ENCODE measurements at places on chromosomes 12 and 14. TPM values are rescaled to one million over a fixed set of nuclear protein-coding genes. Genes with fewer than 3 reads are reported as not detected.
A peak's percentile ranks its signal among the peaks of the same experiment; 100 is the strongest.

Gene RNASE11
- not detected for total RNA-seq

Gene PPFIBP1
- total RNA-seq, result 114 TPM

Gene OAS3
- total RNA-seq, result 3.3 TPM

Gene ISCU
- total RNA-seq, result 124 TPM

DNA sequence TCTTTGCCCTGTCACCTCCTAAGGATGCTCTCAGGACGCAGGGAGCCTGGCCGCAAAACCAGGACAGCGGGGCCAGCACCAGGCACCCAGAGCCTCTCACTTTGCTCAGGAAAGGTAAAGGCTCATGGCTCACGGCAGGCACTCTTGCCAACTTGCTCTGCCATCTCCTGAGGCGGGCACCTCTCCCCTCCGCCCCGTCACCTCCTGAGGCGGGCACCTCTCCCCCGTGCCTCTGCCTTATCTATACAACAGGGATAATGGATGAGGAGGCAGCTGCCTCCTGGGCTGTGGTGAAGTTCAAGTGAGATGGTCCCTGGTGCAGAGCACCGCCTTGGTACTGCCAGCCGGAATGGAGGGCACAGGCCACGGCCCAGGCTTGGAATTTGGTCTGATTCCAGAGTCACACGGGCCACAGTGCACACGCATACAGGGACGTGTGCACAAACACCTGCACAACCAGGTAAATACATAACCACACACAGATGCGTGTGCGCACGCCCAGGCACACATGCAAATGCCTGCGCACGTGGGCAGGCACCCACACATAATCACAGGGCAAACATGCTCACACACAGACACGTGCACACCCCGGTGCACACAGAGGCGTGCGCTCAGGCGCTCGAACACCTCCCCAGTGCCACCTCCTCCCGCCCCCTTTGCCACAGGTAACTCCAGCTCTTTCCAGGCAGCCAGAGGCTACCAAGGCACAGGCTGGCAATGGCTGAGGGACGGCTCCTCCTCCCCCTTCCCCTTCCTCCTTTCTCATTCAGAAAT is 11.6 kb downstream of the DEGS2 start:
- DNase-seq, result no peak

DNA sequence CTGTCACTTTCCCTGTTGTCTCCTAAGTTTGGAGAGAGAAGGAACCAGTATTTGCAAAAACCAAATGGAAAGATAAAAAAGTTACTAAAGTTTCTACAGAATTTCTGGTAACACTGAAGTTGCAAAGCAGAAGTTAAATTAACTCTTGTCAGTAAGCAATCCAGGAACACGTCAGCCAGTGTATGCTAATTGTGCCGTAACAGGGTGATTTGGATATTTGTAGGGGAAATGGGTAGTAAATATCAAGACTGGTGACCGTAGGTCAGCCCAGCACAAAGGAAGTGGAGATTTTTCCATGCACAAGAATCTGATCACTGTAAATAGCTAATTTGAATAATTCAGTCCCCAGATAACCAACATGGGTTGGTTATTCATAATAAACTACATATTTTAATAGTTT is 2.3 kb downstream of the CDKN1B start:
- DNase-seq, result peak; percentile 44

DNA sequence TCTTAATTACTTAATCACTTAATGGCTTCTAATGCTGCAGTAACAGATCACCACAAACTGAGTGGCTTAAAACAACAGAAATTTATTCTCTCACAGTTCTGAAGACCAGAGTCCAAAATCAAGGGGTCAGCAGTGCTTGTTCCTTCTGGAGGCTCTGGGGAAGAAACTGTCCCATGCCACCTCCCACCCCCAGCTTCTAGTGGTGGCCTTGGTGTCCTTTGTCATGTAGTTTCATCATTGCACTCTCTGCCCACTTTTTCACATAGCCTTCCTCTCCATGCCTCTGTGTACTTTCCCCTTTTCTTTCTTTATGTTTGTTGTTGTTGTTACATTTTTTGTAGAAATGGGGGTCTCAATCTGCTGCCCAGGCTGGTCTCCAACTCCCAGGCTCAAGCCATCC is 16.1 kb upstream of the UBC start:
- DNase-seq, result no peak
